ENCODE measurements at places on chromosomes 2 and 18.
A peak's percentile ranks its signal among the peaks of the same experiment; 100 is the strongest.

DNA sequence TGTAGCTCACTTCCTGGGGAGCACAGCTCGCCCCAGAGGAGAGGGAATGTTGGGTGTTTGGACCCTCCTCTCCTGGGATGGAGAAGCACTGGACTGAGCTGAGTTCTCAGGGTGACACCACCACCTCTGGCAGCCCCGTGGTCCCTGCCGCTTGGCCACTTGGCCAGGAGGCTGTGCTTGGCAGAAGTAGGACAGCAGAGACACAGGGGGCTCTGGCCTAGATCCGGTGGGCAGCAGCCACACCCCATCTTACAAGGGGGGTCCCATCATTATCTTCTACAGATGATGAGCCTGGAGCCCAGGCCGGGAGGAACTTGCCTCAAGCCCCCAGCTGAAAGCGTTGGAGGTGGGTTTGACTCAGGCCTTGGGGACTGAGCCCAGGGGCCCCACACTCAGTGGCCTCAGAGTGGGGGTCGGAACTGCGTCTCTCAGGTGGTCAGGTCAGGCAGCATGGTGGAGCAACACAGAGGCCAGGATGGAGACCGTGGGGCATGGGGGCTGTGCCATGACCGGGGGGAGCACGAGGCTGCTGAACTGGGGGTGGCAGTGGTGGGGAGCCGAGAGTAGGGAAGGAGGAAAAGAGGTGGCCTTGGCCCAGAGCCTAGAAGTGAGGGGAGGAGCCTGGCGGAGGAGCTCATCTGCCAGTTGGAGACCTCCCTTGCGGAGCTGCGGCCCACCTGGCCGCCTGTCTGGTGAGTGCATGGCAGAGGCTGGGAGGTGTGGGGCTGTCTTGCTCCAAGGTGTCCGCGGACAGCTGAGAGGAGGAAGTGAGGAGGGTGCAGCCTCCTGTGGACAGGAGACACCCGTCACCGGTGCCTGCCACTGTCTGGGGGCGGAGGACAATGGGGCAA is 63.6 kb upstream of the HDAC4 start:
- no peak for DNase-seq

DNA sequence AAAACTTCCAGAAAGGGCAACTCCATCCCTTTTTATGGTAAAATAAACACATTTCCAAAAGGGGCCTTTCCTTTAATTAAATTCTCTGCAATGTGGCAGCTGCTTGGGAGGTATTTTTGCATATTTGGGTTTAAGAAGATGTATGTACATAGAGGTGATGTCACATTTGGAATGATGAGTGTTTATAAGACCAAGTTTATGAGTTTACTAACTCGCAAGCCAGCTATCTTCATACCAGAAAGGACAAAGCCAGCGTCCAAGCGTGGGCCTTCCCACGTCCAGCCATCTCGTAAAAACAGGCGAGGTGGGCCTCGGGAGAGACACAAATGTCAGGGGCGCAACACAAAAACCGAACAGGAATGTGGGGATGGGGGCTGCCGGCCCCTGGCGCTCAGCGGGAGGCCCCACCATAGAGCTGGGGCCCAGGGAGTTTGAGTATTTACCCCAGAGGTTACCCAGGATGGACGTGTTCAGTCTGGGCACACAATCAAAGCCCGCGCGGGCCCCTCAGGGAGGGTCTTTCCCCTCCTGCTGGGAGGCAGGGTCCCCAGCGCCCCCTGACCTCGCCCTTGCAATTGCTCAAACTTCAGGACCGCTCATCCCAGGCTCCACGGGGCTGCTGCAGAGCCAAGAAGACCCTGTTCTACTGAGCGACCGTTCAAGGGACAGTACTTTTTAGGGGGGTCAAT is 137.3 kb downstream of the TWIST2 start:
- no peak for DNase-seq

- no peak for DNase-seq
Measured at GRCh38 chr2:47360927-47361326, 42.0 kb upstream of the MSH2 start.

GRCh38 chr2:54570925-54571694 is 115.0 kb downstream of the SPTBN1 start:
- no peak for DNase-seq

DNA sequence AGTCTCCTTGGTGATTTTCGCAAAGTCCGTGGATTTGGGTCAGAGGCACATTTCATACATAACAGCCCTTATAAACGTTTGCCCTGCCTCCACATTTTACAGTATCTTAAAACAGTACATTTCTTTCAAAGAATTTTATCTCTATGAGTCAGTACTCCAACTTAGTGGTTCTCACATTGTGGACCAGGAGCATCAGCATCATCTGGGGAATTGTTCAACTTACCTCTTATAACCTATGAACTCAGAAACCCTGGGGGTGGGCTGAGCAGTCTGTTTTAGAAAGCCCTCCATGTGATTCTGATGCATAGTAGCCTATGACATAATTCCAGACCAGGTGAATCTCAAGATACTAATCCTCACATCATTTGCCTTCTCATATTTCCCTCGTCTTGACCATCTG is 12.4 kb downstream of the SUPT7L start:
- no peak for DNase-seq

GRCh38 chr2:235493775-235494715 is at the start of gene AGAP1:
AGAP1 (plus strand) TSS chr2:235494043.
- DNase-seq = peak; percentile 73

- peak; percentile 62 for DNase-seq
Measured at GRCh38 chr2:216632952-216633615, at the start of gene IGFBP2. IGFBP2 (plus strand) TSS chr2:216633420; CDS start chr2:216633524, 104 bp downstream.

GRCh38 chr2:119240311-119241204 is 16.9 kb downstream of the STEAP3 start:
- no peak for DNase-seq

- DNase-seq = no peak
Measured at GRCh38 chr2:139354518-139354917, 574.3 kb upstream of the NXPH2 start.

GRCh38 chr2:186559370-186559769 is 30.5 kb upstream of the ITGAV start:
- no peak for DNase-seq

- no peak for DNase-seq
Measured at GRCh38 chr18:67266246-67267237, 250.0 kb downstream of the DSEL start.

- no peak for DNase-seq
Measured at GRCh38 chr2:128541448-128541847, 222.8 kb upstream of the HS6ST1 start.

DNA sequence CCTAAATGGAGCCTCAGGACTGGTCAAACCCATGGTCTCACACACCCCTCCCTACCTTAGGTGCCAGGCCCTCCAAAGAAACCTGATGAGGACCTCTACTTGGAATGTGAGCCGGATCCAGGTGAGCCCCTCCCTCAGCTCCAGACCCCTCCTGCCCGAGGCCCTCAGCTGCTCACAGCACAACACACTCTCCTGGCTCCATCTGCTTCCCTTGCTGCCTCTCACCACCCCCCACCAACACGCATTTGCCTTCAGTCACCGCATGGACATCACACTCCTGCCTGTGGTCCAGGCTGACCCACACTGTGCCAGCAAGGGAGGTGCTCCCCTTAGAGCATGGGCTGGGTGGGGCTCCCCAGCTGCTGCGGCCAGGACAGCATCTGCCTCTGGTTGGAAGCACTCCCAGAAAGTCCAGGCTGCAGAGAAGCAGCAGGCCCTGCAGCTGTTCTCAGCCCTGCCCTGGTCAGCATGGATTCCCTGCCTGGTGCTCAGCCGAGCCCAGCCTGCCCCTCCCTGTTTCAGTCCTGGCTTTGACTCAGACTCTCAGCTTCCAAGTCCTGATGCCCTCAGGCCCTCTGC is 15.1 kb downstream of the SH2D6 start:
- no peak for DNase-seq

- no peak for DNase-seq
Measured at GRCh38 chr2:214471990-214472389, 61.1 kb downstream of the VWC2L start.

GRCh38 chr2:230230087-230230486 is 4.6 kb downstream of the SP140 start:
- no peak for DNase-seq

DNA sequence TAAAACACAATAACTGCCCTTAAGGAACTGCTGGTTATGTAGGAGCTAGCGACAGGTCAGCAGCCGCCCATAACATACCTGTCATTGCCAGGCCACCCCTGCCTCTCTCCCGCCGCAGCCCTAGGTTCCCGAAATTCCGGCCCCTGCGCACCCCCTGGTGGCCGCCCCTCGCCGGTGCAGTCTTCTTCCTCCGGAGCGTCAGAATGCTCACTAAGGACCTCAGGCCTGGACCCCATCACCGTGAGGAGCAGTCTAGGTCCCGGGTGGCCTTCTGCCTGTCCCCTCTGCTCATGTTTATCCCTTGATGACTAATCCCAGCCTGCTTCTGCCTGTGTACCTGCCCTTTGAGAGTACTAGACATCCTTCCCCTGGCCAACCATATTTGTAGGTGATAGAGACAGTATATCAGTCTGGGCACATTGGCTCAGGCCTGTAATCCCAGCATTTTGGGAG is 115.7 kb upstream of the SLC1A4 start:
- DNase-seq = peak; percentile 64

DNA sequence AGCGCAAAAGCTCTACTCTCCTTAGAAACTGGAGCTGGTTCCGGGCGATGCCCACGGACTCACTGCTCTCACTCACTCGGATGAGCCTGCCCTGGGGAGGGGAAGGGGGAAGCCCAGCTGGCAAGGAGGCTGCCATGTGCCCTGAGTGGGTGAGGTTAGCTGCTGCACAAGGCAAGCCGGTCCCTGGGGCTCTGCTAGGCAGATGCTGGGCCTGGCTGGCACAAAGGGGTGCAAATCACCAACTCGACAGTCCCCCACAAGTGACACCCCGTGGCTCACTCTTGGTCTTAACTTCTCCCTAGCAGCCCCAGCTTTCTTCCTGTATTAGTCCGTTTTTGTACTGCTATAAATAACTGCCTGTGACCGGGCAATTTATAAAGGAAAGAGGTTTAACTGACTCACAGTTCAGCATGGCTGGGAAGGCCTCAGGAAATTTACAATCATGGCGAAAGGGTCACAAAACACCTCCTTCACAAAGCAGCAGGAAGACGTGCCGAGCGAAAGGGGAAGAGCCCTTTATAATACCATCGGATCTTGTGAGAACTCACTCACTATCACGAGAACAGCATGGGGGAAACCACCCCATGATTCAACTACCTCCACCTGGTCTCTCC is 33.2 kb downstream of the ADCY3 start:
- no peak for DNase-seq

DNA sequence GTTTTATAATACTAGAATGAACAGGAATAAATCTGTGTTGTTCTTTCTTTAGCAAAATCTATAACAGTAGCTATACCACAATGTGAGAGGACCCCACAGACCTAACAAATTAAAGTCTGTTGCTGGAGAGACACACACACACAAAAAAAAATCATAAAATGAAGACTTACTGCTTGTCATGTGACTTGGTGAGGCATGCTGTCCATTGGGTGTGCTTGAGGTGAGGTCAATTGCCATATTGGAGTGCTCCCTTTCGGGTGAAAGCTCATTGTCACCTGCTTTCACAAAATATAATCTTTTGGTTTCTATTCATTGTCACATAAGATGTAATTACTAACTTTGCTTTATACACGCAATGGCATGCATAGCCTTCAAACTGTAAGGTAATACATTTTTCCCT is 3.9 kb downstream of the IKZF2 start:
- no peak for DNase-seq

DNA sequence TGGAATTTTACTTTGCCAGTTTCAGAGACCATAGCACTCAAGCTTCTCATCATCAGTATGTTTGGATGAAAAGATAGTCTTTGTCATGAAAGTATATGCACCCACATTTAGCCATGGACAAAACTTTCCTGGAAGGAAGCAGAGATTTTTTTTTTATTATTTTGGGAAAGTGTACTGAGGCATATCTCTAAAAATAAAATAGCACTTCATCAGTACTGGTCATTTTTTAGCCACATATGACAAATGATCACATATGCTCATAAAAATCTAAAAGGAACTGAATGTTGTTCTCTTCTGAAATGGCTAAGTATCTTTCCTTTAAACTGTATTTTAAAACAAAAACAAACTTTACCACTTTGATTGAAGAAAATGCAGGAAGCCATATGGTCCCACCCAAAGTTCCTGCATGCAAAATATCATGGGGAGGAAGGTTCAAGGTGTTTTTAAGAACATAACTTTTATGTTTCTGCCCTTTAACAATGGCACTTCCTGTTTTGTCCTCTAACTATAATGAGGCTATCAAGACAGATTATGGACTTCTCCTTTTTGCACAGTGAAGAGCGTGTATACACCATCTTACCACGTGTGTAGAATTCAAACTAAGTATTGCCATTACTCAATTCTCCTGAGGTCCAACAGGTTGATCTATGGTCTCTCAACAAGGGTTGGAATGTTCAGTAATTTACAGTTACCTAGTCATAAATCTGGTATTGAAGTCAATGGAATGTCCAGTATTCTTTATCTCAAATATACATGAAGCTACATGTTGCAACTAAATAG is 77.1 kb upstream of the SLC39A10 start:
- DNase-seq = no peak

DNA sequence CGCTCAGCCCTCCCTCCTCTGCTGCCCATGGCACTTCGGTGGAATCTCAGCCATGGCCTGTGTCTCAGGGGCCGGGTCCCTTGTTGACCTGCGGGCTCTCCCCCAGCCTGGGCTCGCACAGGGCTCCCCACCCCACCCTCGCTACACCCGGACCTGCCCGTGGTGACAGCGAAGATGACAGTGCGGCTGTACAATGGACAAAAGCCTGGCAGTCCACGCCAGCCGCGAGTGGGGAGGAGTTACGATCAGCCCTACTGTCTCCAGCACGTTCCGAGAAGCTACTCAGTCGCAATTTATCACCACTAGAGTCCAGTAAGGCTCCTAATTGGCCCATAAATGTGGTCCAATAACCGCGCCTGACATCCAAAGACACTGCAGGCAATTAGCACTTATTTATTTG is 31.6 kb downstream of the GBX2 start:
- DNase-seq = no peak

GRCh38 chr2:140988597-140988996 is 1142.2 kb downstream of the LRP1B start:
- no peak for DNase-seq

DNA sequence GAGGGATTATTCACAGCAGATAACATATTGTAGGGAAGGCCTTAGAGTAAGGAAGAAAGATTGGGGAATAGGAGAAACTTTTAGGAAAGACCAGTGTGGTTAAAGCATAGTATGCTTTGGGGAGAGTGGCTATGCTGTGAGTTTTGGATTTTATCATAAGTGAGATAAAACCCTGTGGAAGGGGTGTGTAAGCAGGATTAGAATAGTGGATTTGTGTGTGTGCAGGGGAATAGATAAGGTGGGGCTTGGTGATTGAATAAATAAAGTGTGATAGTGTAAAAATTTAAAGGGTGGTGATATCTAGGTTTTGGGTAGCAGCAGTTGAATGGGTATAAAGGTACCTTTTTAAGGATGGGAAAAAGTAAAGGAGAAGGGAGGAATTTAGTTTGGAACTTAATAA is 137.7 kb downstream of the NCOA1 start:
- no peak for DNase-seq

DNA sequence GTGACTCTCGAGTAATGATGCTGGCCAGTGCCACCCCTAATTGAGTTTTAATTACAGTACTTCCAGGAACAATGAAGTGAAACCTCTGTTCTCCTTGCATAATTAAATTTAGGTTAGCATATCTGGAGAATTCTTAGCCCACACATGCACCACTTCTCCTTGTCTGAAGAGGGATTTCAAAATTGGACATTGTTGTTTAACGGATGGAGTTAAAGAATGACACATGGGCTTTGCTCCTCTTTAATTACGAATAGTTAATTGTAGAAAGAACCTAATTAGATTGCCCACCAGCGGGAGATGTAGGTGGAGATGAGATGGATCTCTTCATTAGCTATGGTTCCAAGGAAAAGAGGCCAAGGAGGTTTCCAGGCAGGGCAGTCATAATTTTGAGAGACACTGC is 33.1 kb upstream of the EN1 start:
- DNase-seq = no peak
